ENCODE measurements at places on chromosomes 7 and 10.

DNA sequence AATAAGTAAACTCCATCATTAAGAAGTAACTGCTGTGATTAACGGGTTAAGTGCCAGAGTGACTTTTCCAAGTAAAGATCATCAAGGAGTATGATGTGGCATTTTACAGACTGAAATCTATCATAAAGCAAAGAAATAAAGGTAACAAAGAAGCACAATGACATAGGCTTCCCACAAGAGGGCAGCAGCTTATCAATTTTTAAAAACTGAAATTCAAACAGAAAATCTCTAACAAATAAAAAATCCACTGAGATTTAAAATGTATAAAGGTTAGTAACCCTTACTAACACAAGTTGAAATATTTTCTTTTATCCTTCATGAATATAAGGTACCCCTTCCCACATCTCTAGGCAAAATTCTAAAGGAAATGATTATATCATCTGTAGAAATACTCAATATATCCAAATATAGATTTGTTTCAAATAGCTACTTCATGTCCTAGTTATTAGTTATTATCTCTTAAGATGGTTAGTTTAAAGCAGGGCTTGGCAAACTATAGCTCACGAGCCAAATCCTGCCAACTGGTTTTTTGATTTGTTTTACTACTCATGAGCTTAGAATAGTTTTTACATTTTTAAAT, 29.2 kb downstream of the FAM3C start:
- no peak for DNase-seq

GRCh38 chr7:2735744-2736143, 47.7 kb downstream of the AMZ1 start:
- no peak for DNase-seq

GRCh38 chr7:121401896-121402295, 5.8 kb upstream of the FAM3C start:
- no peak for DNase-seq

- DNase-seq: no peak
Observed at GRCh38 chr7:139695051-139695450, 82.7 kb downstream of the HIPK2 start.

- no peak for DNase-seq
Observed at GRCh38 chr7:51785171-51785570, 468.6 kb upstream of the COBL start.

GRCh38 chr7:124992851-124993562, 63.4 kb upstream of the POT1 start:
- no peak for DNase-seq

GRCh38 chr10:129809841-129810240, 154.2 kb downstream of the EBF3 start:
- no peak for DNase-seq

DNA sequence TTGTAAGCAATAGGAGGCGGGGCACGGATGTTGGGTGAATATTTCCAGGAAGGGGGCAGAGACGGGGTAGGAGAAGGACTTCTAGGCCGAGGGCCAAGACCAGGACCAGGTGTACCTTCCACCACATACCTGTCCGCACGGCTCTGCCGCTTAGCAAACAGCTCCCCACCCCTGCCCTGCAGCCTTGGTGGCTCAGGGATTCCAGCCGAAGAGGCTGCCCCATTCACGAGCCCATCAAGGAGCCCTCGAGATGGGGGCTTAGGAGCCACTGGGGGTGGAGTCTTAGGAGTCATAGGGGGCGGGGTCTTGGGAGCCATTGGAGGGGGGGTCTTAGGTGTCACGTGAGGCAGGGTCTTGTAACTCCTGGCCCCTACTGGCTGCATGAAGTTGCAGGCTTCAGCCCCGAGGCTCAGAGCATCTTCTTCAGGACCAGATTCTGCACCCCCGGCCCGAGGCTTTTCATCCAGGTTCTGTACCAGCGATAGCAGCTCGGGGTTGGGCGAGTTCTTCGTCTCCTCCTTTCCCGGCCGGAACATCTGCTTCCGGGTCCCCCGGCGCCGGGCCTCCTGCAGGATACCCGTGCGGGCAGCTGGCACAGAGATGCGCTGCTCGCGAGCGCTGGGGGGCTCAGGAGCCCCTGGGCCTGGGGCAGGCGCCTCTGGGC, 6.1 kb upstream of the MYOZ1 start:
- no peak for DNase-seq

Measured in stimulated activated CD4-positive, alpha-beta T cell treated with anti-CD3 and anti-CD28 coated beads, TNF-alpha, amount 100 ng/mL, for 1 hour (primary cell).